ENCODE measurements at places on chromosomes 3 and 15.

DNA sequence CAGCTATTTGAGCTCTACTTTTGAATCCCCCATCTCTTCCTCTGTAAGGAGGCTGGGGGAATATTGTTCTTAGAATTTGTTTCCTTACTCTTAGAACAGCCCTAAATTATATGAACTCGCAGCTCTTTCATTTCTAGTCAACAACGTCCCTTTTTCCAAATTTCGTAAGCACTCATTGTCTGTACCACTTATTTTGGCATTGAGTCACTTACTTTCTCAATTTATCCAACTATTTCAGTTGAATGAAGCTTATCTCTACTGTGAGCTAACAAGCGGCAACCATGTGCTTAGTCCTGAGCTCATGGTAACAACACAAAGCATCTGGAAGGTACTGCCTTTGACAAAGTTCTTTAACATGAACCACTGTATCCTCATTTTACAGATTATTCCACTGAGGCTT is 191.1 kb downstream of the GREM1 start:
- peaks cover 24% of the 10 kb centered on the region for H3K4me1 ChIP-seq
- no peak overlapping the region for H3K4me3 ChIP-seq
- H3K36me3 ChIP-seq, result no peaks in the 10 kb centered on the region
- H3K27me3 ChIP-seq, result no peaks in the 10 kb centered on the region

GRCh38 chr15:65083262-65083701 is 6.7 kb downstream of the KBTBD13 start:
- H3K4me3 ChIP-seq, result no peak overlapping the region
- H3K27ac ChIP-seq, result no peak overlapping the region
- no peaks in the 10 kb centered on the region for H3K36me3 ChIP-seq

- H3K4me3 ChIP-seq, result no peak overlapping the region
- DNase-seq, result no peak
- H3K27me3 ChIP-seq, result no peaks in the 10 kb centered on the region
Measured at GRCh38 chr3:17770682-17771081, 28.3 kb upstream of the TBC1D5 start.

GRCh38 chr15:48652510-48653076 is 7.1 kb upstream of the FBN1 start:
- no peaks in the 10 kb centered on the region for H3K27me3 ChIP-seq
- H3K27ac ChIP-seq, result no peak overlapping the region
- no peak overlapping the region for H3K4me3 ChIP-seq
- no peak for DNase-seq
- H3K4me1 ChIP-seq, result no peaks in the 10 kb centered on the region

GRCh38 chr15:24075420-24076089 is 388.4 kb upstream of the NDN start:
- no peaks in the 10 kb centered on the region for H3K4me1 ChIP-seq
- no peak overlapping the region for H3K4me3 ChIP-seq
- H3K36me3 ChIP-seq, result no peaks in the 10 kb centered on the region

GRCh38 chr3:10984371-10984896 is 8.1 kb upstream of the SLC6A1 start:
- H3K4me3 ChIP-seq, result no peak overlapping the region
- no peaks in the 10 kb centered on the region for H3K27me3 ChIP-seq
- H3K4me1 ChIP-seq, result no peaks in the 10 kb centered on the region
- no peaks in the 10 kb centered on the region for H3K36me3 ChIP-seq
- DNase-seq, result no peak

DNA sequence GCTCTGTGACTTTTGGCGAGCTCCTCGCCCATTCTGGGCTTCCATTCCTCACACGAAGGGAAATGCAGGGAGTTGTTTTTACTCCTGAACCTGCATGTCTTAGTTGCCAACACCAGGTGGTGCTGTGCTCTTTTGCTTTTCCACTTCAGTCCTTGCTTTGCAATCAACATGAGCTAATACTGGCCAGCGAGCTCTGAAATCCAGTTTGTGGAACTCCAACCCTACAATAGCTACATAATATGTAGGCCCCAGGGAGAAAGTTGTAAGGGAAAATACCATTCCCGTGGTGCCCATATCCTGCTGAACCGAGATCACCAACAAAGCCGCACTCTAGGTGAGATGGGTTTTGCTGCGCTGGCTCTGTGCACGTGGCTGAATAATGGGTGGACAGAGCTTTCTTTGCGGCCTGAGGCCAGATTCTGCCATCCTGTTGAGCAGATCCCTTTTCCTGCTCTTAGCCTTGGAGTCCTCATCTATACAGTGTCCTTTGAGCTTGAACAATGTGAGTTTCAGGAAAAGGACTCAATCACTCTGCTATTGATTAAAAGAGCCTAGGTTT is 25.0 kb downstream of the LSM3 start:
- no peak for DNase-seq
- no peak overlapping the region for H3K4me3 ChIP-seq
- no peak overlapping the region for H3K27ac ChIP-seq
- no peaks in the 10 kb centered on the region for H3K27me3 ChIP-seq
- no peaks in the 10 kb centered on the region for H3K4me1 ChIP-seq

DNA sequence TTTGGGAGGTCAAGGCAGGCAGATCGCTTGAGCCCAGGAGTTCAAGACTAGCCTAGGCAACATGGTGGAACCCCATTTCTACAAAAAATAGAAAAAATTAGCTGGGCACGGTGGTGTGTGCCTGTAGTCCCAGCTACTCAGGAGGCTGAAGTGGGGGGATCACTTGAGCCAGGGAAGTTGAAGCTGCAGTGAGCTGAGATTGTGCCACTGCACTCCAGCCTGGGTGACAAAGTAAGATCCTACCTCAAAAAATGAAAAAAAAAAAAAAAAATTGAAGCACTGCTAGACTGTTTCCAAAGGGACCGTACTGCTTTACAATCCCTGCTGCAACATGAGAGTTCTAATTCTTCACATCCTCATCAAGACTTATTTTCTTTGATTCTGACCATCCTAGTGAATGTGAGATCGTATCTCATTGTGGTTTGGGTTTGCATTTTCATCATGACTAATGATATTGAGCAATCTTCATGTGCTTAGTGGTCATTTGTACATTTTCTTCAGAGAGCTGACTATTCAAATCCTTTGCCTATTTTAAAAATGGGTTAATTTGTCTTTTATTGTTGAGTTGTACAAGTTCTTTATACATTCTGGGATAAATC is 10.8 kb downstream of the CMTM8 start:
- DNase-seq, result no peak
- H3K27ac ChIP-seq, result no peak overlapping the region
- no peaks in the 10 kb centered on the region for H3K27me3 ChIP-seq
- no peak overlapping the region for H3K4me3 ChIP-seq

DNA sequence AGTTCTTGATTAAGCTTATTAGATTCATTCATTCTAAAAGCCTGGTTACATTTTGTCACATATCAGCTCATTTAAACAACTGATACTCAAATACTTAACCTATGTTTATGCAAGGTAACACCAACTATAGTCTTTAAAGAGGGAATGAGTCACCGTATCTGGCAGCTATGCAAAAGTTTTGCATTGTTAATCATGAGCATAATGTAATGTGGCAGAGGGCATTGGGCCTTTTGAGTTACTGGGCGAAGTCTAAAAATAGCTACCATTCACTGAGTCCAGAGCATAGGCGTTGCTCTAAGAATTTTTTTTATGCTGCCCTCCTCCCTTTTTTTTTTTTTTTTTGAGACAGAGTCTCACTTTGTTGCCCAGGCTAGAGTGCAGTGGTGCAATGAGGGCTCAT is 277.7 kb upstream of the ZNF717 start:
- no peak for DNase-seq
- H3K36me3 ChIP-seq, result no peaks in the 10 kb centered on the region
- H3K4me1 ChIP-seq, result no peaks in the 10 kb centered on the region

GRCh38 chr3:24740326-24740725 is 245.7 kb upstream of the THRB start:
- no peaks in the 10 kb centered on the region for H3K4me1 ChIP-seq
- H3K27ac ChIP-seq, result no peak overlapping the region

GRCh38 chr3:14563946-14564539 is 23.9 kb upstream of the GRIP2 start:
- H3K4me1 ChIP-seq, result no peaks in the 10 kb centered on the region
- H3K27me3 ChIP-seq, result peaks cover 2% of the 10 kb centered on the region
- DNase-seq, result no peak
- H3K4me3 ChIP-seq, result no peak overlapping the region

GRCh38 chr3:172294223-172294806 is 153.9 kb downstream of the GHSR start:
- peaks cover 8% of the 10 kb centered on the region for H3K36me3 ChIP-seq
- no peak for DNase-seq
- no peaks in the 10 kb centered on the region for H3K4me1 ChIP-seq

DNA sequence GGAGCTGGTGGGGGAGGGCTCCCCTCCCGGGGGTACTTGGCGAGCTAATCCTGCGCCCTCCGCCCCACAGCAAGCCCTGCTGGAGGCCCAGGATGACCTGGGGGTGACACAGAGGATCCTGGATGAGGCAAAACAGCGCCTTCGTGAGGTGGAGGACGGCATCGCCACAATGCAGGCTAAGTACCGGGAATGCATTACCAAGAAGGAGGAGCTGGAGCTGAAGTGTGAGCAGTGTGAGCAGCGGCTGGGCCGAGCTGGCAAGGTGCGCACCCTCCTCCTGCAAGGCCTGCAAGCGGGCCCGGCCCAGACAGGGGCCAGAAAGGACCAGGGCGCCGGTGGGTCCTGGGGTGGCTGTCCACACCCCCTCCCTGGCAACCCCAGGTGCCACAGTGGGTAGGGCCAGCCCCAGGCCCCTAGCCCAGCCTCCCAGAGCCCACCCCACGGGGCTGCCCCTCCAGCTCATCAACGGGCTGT is 56.5 kb downstream of the SEMA3G start:
- H3K4me3 ChIP-seq, result no peak overlapping the region
- no peaks in the 10 kb centered on the region for H3K27me3 ChIP-seq
- H3K36me3 ChIP-seq, result no peaks in the 10 kb centered on the region

DNA sequence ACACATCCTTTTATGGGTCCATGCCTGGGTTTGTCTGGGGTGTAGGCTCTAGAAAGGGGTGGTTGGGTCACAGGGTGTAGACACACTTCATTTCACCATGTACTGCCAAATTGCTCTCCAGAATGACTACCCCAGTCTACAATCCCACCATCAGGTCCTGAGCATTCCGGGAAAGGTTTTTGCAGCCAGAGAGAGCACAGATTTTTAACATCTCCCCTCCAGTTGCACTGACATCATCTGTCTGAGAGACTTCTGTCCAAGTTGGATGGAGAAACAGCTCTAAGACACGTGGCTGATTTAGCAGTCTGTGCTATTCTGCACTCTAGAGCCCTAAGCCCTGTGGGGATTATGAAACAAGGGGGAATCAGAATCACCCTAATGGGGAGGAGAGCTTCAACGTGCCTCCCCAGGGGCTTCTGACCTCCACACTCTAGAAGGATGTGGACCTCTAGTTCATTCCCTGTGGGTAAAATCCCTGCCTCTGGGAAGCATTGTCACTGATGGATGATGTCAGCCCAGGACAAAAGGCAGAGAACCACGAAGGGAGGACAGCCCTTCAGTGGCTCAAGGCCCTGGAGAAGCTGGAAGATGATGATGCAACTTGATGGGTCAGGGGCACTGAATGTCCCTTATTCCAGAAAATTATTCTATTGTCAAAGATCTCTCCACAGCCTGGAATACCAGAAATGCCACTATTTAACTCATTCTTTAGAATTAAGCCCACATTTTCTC is 71.5 kb downstream of the CD200R1L start:
- H3K36me3 ChIP-seq, result no peaks in the 10 kb centered on the region
- no peak overlapping the region for H3K27ac ChIP-seq
- 0 out of 2 replicates have a peak, but pooled peaks cover 5% of the 10 kb centered on the region for H3K4me1 ChIP-seq
- no peak for DNase-seq

DNA sequence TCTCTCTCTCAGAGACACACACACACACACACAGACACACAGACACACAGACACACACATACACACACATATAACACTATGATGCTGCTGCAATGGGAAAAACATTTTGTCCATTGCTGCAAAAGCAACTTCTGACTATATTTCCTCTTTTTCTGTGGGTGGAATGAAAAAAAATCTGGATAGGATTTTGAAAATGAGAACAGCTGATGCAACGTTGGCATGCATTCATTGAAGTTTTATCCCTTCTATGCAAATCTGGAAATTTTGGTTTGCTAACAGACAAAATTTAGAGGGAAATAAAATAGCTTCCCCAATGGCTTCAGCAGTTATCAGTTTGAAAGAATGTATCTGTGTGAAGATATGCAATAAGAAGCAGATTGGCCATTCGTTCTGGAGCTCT is 763.4 kb upstream of the GRM7 start:
- H3K27me3 ChIP-seq, result no peaks in the 10 kb centered on the region
- H3K36me3 ChIP-seq, result no peaks in the 10 kb centered on the region
- no peak overlapping the region for H3K4me3 ChIP-seq
- H3K4me1 ChIP-seq, result no peaks in the 10 kb centered on the region

GRCh38 chr3:62318752-62319569 is 54.4 kb downstream of the FEZF2 start:
- H3K4me1 ChIP-seq, result no peaks in the 10 kb centered on the region
- no peak overlapping the region for H3K27ac ChIP-seq
- no peak overlapping the region for H3K4me3 ChIP-seq
- no peaks in the 10 kb centered on the region for H3K27me3 ChIP-seq
- no peaks in the 10 kb centered on the region for H3K36me3 ChIP-seq

DNA sequence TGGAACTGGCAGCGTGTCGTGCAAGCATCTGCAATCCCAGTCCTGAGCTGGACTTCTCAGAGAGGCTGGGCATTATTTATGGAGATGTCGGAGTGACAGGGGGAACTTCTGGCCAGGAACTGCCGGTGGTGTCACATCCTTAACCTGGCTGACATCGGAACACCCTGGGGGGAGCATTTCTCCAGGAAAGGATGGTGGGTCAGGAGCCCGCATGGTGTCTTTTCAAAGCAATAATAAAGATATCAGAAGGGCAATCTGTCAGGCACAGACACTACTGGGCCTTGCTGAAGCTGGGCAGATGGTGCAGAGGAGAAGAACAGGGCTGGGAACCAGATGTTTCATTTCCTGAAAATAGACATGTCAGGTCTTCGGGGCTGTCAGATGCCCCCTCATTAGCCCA is 133.5 kb downstream of the WNT7A start:
- H3K4me1 ChIP-seq, result no peaks in the 10 kb centered on the region
- no peak overlapping the region for H3K27ac ChIP-seq
- no peaks in the 10 kb centered on the region for H3K36me3 ChIP-seq

GRCh38 chr15:86849558-86850285 is 770.1 kb downstream of the AGBL1 start:
- no peaks in the 10 kb centered on the region for H3K36me3 ChIP-seq
- no peaks in the 10 kb centered on the region for H3K4me1 ChIP-seq
- no peaks in the 10 kb centered on the region for H3K27me3 ChIP-seq
- H3K27ac ChIP-seq, result no peak overlapping the region

GRCh38 chr15:90902840-90903732 is at the start of gene MAN2A2:
TSS of gene MAN2A2 (plus strand) at chr15:90903302. CDS start at chr15:90904208, 906 bp downstream.
- peak within 1 kb of the TSS; percentile 62 for H3K27ac ChIP-seq
- no peak for DNase-seq
- peak within 1 kb of the TSS; percentile 68 for H3K4me3 ChIP-seq
- H3K36me3 ChIP-seq, result peaks cover 25% of the 10 kb centered on the region
